ENCODE measurements at places on chromosomes 5 and 9.

DNA sequence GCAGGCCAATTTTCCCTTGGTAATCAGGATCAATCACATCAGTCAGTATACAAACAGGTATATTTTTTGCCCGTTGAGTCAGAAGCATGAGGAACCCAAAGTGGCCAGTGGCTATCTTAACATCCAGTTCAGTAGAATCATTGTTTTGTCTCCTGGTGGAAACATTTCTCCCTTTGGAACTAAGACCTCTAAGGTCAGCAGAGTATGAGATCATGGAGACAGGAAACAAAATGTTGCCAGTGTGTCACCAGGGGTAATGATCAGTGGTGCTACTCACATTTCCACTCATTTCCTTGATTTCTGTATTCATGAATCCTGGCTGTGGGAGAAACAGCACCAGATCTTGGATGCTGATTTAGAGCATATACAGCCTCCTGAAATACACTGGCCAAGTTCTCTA, 553.0 kb downstream of the CSNK1G3 start:
- no peak for DNase-seq

GRCh38 chr5:2525351-2525750, 226.1 kb downstream of the IRX2 start:
- no peak for DNase-seq

- no peak for DNase-seq
These were observed 33.4 kb upstream of the NR3C1 start for GRCh38 chr5:143436871-143437270.

DNA sequence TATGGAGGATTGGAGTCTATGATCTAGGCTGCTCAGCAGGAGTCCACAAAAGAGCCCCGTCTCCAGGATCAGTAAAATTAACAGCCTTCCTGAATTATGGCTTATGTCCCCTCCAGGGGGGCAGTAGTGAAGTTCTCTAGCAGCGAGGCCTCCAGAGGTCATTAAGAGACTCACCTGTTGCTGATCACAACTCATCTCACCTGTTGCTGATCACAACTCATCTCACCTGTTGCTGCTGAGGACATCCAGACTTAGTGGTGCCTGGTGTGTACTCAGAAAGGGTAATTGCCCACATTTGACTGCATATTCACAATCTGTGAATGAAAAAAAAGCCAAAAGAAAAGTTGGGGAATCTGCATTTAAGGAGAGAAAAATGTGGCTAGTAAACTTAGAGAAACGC, 129.5 kb downstream of the SMARCA2 start:
- DNase-seq = no peak

DNA sequence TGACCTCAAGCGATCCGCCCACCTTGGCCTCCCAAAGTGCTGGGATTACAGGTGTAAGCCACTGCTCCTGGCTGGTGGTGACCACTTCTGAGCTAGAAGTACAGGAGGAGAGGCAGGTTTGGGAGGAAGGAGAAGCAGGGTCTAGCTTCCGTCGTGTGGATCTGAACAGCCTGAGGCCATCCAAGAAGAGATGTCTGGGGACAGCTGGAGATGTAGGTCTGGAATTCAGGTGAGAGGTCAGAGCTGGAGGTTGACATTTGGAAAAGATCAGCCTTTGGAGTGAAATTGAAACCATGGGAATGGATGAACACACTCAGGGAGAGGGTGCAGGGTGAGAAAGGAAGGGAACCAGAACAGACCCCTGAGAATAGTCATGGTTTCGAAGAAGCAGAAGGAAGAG, 33.2 kb upstream of the GGTA1 start:
- DNase-seq = no peak

Measured in NCI-H460 (cell line).